Stimulated activated CD4-positive, alpha-beta T cell treated with anti-CD3 and anti-CD28 coated beads, Interleukin-1b, Interleukin-23, amount 100 ng/mL, for 48 hours (primary cell): ENCODE measurements at places on chromosomes 1 and 21.

- DNase-seq = peak; percentile 18
Observed at GRCh38 chr1:241423541-241424479, 66.8 kb upstream of the RGS7 start.

GRCh38 chr1:85445906-85446305 is 19.1 kb downstream of the DDAH1 start:
- DNase-seq = no peak

DNA sequence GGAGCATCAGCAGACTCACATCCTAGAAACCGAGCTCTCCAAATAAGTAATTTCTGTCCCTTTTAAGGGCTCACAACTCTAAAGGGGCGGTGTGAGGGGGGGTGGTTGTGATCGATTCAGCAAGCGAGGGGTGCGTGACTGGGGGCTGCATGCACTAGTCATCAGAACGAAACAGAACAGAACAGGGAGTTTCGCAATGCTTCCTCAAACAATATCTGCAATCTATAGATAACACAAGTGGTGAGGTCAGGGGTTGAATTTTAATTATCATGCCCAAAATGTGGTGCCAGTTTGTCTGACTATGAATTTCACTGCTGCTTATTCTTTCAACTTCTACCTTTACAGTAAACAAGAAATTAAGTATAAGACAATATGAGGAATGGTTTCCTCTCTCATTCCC is 1003.0 kb upstream of the NCAM2 start:
- no peak for DNase-seq

DNA sequence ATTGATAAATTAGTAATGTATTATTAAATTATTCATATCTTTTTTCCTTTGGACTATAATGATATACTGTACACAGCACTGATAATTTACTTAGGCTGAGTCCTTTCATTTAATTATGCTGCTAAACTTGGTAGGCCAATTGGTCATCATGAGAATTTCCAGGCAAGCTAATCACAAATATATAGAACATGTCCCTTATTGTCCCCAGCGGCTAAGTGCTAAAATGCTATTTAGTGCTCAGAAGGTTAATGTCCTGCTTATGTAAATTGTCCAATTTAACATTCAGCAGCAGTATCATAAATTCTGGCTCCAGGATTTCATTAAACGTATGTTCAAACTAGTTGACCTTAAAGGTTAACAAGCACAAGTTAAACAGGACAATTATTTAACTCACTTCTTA is 30.0 kb upstream of the RRP15 start:
- DNase-seq = no peak

DNA sequence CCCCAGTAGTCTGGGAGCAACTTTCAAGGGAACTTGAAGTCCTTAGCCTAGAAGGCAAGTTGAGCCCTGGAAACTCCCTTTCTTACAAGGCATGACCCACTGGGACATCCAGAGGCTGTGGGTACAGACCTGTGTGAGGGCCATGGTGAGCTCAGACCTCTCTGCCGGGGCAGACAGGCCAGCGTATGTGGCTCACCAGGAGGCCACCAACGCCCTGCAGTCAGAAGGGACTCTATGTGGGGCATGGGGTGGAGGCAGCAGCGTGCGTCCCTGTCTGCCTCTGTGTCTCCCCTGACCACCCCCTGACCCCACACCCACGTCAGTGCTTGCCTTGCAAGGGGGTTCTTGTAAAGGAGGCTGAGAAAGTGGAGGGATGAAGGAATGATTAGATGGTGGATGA is 10.8 kb downstream of the COQ8A start:
- no peak for DNase-seq

- no peak for DNase-seq
Observed at GRCh38 chr1:38326856-38327255, 280.3 kb upstream of the POU3F1 start.

- DNase-seq = no peak
Observed at GRCh38 chr21:44919111-44919912, 1.4 kb downstream of the ITGB2 start.

- peak; percentile 21 for DNase-seq
Observed at GRCh38 chr1:169484683-169485430, 887 bp downstream of the SLC19A2 start.

DNA sequence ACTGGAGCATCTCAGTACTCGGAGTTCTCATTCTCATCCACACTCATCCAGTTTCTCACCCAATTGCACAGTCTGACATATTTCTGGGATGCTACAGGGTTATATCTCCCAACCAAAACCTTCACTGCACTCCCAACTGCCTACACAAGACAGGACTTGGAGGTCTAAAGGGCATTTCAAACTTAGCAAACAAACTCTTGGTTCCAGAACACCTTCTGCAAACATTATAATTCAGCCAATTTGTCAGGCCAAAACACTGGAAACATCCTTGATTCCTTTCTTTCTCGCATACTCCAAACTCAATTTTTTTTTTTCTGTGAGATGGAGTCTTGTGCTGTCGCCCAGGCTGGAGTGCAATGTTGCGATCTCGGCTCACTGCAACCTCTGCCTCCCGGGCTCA is 7.9 kb downstream of the SLAMF1 start:
- no peak for DNase-seq

- no peak for DNase-seq
Observed at GRCh38 chr1:204465546-204466415, 28.8 kb downstream of the PIK3C2B start.

DNA sequence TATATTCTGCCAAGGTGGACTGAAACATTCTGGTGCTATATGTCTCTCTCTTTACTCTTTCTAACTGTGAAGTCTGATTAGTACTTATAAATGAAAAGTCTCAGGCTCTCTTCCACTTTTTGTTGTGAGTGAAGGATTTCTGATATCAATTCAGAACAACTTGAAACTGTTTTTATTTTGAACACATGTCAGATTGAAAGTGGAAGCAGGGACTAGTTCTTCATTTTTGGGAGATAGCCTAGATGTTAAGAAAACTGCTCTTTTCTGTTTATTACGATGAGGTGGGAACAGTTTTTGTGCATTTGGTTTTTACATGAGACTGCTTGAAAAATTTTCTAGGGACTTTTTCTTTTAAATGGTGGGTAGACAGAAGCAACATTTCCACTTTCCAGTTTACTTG is 14.5 kb upstream of the GBP3 start:
- DNase-seq = no peak

DNA sequence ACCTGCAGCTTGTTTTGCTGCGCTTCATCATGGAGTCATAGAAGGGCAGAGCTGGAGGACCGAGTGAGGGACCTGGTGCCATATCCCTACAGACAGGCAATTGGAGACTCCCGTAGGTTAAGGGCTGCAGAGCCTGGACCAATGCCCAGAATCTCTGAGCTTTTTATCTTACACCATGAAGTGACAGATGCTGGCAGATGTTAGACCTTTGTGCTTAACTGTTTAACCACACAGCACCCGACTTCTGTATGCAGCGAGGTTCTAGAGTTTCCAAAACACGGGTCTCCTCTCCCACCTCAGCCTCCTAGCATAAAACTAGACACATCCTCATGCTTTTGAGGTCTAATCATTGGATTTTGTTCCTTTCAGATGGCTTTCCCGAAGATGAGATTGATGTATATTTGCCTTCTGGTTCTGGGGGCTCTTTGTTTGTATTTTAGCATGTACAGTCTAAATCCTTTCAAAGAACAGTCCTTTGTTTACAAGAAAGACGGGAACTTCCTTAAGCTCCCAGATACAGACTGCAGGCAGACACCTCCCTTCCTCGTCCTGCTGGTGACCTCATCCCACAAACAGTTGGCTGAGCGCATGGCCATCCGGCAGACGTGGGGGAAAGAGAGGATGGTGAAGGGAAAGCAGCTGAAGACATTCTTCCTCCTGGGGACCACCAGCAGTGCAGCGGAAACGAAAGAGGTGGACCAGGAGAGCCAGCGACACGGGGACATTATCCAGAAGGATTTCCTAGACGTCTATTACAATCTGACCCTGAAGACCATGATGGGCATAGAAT is 47.6 kb downstream of the B3GALT5 start:
- no peak for DNase-seq

DNA sequence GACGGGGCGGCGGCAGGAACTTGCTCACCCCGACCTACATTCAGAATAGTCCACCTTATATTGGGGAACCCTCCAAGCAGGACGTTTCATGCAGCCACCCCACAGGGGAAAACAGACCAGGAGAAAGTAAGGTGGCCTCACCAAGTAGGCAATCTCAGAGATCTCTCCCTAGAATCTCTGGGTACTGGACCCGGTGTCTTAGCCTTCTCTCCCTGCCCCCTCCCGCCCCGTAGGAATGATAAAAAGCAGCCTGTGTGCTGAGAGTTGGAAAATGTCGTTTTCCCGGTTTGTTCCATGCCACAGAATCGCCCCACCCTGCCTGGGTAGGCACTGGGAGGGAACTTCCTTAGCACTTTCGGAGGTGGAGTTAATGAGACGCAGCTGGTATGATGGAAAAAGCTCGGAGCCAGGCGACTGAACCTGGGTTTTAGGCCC is 789 bp upstream of the PTPN14 start:
- DNase-seq = no peak

DNA sequence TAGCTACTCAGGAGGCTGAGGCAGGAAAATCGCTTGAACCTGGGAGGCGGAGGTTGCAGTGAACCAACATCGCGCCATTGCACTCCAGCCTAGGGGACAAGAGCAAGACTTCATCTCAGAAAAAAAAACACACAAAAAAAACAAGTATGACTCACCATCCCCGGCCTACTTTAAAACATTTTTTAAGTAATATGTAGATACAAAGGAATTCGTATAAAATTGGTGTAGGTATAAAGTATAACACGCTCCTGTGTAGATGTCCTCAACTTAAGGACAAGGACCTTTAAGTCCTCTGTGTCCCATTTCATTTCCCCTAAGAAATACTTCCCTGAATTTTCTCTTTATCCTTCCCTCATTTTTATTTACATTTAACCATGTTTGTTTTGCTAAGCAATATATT is 73.4 kb upstream of the PKN2 start:
- no peak for DNase-seq

DNA sequence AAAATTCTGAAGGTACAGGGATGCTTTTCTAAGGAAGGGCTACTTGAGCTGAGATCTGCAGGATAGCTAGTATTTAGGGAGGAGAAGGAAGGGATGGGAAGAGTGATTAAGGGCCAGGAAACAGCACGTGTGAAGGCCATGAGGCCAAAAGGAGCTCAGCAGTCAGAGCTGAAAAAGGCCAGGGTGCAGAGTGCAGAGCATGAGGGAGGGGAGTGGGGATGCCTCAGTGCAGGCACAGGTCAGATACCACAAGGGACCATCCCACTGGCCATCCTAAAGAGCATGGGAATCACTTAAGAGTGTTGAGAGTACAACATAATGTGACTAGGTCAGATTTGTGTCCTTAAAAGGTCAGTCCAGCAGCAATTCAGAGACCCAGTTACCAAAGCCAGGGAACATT is 16.0 kb downstream of the LRRN2 start:
- no peak for DNase-seq

DNA sequence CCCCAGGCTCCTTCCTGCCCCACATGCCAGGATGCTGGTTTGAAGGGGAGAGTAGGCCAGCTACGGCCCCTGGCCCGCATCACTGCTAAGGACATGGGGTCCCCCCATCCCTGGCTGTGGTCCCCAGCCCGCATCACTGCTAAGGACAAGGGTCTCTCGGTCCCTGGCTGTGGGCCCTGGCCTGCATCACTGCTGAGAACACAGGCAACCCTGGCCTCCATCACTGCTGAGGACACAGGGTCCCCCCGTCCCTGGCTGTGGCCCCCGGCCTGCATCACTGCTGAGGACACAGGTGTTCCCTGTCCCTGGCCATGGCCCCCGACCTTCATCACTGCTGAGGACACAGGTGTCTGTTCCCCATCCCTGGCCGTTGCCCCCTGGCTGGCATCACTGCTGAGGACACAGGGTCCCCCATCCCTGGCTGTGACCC is 448 bp upstream of the OBSCN start:
- no peak for DNase-seq

DNA sequence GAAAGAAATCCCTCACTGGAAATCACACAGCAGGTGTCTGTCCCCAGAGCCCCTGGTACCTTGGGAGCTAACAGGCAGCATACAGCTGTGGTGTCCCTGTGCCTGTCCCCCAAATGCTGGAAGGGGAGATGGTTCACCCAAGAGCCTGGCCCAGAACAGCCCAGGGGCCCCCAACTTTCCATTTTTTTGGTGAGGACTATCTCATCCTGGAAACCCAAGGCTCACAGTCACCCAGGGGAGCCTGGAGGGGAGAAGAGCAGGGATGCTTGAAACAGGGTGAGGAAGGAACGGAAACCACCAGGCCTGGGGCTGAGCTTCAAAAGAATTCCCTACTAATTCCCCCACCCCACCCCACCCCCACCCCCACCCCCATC is 3.6 kb downstream of the SDC3 start:
- DNase-seq = no peak

DNA sequence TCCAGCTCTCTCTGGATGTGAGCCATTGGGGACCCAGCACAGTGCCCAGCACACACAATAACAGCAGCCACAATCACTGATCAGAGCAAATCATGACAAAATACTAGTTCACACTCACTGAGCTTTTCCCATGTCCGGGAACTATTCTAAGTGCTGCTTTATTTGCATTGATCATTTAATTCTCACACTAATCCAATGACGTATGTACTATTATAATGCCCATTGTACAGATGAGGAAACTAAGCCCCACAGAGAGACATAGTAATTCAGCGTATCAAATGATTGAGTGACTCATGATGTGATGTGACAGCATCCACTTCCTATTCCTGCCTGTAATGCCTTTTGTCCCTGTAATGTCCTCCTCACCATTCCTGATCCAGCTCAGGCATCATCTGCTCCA is 1.9 kb upstream of the S100A8 start:
- no peak for DNase-seq

- DNase-seq = no peak
Observed at GRCh38 chr1:30818568-30819243, 61.1 kb upstream of the LAPTM5 start.

DNA sequence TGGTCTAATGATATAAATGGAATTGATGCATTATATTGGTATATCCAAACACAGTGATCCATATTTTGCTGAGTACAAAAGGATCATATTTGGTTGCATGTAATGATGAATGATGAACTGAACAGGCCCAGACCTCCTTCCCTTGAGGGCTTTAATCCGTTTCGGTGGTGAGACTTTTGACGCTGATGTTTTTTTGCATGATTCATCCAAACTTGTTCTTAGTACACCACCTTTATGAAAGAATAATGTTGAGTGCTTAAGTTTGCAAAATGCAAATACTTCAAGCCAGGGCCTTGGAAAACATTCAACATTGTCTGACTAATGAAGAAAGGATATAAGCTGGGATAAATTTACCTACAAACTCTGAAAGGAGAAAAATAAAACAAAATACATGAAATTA is 19.2 kb downstream of the HOOK1 start:
- DNase-seq = no peak

DNA sequence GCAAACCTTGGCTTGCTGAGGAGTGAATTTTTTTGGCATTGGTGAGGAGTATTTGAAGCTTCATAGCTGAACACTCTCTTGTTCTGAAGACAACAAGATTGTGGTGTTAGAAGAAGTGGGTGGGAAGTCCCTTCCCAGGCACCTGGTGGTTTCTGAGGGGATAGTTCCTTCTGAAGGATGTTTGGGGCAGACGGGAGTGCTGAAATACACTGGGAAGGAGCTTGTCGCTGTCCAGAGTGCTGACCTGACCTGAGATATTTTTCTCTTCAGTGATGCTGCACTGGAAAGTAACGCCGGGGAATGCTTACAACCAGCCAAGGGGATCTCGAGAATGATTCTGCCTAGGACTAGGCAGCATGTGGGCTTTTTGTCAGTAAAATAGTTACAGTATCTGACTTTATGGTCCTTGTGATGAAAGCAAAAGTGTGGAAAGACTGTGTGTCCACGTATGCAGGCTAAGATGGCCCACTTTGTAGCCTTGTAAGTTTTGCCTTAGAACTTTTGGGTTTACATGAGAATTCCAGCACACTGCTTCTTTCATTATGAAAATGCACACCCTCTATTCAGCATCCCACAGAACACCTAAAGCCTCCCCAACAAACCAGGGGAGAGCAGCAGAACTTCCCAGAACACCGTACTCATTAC is 33.1 kb upstream of the NFASC start:
- DNase-seq = no peak
